T-helper 17 cell (primary cell): ENCODE measurements at places on chromosomes 5 and 9. TPM values are rescaled to one million over a fixed set of nuclear protein-coding genes. Genes with fewer than 3 reads are reported as not detected.

- H3K36me3 ChIP-seq, result peaks cover 7% of the 10 kb centered on the region
- H3K4me1 ChIP-seq, result peaks cover 21% of the 10 kb centered on the region
- H3K27me3 ChIP-seq, result peaks cover 45% of the 10 kb centered on the region
- H3K27ac ChIP-seq, result peak overlapping the region; percentile 96
- H3K4me3 ChIP-seq, result peak overlapping the region; percentile 88
Observed at GRCh38 chr5:181160152-181160754, 12.9 kb downstream of the OR2V2 start.

GRCh38 chr9:93572636-93573515, 3.5 kb upstream of the PHF2 start:
- H3K27me3 ChIP-seq, result no peaks in the 10 kb centered on the region
- DNase-seq, result no peak
- peak overlapping the region; percentile 52 for H3K4me3 ChIP-seq
- peaks cover 21% of the 10 kb centered on the region for H3K4me1 ChIP-seq

DNA sequence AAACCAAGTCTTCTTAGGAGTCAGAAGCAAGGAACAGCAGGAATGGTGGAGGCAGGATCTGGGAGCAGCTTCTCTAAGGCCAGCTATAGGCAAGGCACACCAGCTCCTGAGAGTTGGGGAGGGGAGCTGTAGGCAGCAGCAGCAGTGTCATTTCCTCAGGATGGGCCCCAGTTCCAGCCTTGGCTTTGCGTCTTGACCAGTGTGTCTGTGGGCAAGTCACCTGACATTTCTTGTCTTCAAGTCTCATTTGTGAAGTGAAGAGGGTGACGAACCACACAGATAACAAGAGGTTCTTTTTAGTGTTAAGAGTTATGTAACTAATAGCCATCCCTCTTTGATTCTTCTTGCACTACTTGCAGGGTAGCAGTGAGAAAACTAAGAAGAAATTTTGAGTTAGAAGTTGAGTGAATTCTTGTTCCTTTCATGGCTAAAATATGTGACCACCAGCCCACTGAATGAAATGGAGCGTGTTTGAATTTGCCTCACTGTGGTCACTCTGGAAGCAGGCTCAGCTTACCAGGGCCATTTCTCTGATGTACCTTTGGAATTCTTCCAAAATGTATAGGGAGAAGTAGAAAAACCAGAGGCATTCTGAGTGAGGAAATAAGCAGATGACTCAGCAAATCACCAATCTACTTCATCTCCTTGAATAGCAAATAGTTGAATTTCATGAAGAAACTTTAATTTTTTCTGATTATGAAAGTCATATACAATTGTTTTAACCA, 42.4 kb downstream of the RHOBTB3 start:
- H3K4me1 ChIP-seq, result peaks cover 3% of the 10 kb centered on the region
- H3K27me3 ChIP-seq, result no peaks in the 10 kb centered on the region
- H3K4me3 ChIP-seq, result no peak overlapping the region

DNA sequence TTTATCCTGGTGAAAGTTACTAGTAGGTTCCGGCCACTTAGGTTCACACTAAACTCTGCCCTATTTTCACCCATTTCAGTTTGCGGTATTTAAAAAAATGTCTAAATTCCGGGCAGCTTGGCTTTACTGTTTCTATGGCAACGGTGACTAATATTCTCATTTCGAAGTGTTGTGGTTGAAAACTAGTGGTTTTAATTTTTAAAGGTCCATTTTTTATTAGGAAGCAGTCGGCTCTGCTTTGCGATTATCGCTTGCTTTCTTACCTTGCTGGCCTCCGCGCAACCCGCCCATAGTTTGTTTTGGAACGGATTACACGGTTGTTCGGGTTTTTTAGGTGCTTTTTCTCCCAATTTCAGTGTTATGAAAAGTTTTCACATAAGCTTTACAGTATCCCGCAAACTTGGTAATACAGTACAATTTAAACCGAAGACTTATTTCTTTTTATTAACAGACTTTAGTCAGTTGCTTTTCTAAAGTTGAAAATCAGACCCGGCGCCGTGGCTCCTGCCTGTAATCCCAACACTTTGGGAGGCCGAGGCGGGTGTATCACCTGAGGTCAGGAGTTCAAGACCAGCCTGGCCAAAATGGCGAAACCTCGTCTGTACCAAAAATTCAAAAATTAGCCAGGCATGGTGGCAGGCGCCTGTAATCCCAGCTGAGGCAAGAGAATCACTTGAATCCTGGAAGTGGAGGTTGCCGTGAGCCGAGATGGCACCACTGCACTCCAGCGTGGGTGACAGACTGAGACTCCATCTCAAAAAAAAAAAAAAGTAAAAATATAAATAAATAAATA, 1.6 kb downstream of the KDM4C start:
- peak; percentile 29 for DNase-seq
- H3K4me1 ChIP-seq, result peaks cover 40% of the 10 kb centered on the region
- H3K36me3 ChIP-seq, result no peaks in the 10 kb centered on the region
- H3K4me3 ChIP-seq, result peak overlapping the region; percentile 96
- no peaks in the 10 kb centered on the region for H3K27me3 ChIP-seq

GRCh38 chr9:113350107-113350661, 843 bp downstream of the BSPRY start:
- peak overlapping the region; percentile 37 for H3K27ac ChIP-seq
- peaks cover 37% of the 10 kb centered on the region for H3K27me3 ChIP-seq
- H3K4me3 ChIP-seq, result peak overlapping the region; percentile 77
- DNase-seq, result no peak
- peaks cover 4% of the 10 kb centered on the region for H3K36me3 ChIP-seq

DNA sequence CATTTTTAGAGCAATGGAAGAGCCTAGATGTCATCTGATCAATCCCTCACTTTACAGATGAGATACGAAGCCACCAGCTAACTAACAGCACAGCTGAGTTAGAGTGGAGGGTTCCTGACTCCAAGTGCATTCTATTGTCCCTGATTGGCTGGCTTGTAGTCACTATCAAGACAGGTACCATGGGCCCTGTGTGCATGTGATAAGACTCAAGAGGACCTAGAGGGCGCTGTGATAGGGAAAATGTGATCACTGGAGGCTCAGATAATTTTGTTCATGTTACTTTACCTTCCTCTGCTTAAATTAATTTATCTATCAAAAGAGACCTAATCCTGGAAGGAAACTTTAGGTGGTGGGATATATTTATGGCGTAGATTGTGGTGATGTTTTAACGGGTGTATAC, 19.5 kb upstream of the SNAPC3 start:
- H3K4me3 ChIP-seq, result no peak overlapping the region
- peaks cover 5% of the 10 kb centered on the region for H3K36me3 ChIP-seq
- H3K27me3 ChIP-seq, result peaks cover 8% of the 10 kb centered on the region
- DNase-seq, result no peak

DNA sequence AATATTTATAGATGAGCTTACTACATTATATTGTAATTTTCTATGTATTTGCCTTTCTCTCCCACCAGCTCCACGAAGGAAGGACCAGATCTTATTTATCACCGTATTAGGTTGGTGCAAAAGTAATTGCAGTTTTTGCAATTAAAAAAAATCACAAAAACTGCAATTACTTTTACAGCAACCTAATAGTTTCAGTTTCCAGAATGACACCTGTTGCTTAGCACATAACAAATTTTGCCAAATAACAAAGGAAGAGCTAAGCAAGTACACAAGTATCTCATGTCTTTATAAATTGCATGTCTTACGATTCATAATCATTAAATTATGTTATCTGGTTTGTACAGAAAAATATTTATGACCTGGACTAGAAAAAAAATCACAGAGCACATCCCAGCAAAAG, 45.9 kb downstream of the AGXT2 start:
- no peak overlapping the region for H3K27ac ChIP-seq
- peaks cover 6% of the 10 kb centered on the region for H3K4me1 ChIP-seq
- peak overlapping the region; percentile 36 for H3K4me3 ChIP-seq
- H3K36me3 ChIP-seq, result no peaks in the 10 kb centered on the region
- no peak for DNase-seq
- H3K27me3 ChIP-seq, result peaks cover 44% of the 10 kb centered on the region

CCNI2 gene
- 13.7 TPM for total RNA-seq

GOLGA1 gene
- 21.1 TPM for total RNA-seq
